HT1080 (cell line): ENCODE measurements at places on chromosomes 12 and 14. TPM values are rescaled to one million over a fixed set of nuclear protein-coding genes. Genes with fewer than 3 reads are reported as not detected.
A peak's percentile ranks its signal among the peaks of the same experiment; 100 is the strongest.

DNA sequence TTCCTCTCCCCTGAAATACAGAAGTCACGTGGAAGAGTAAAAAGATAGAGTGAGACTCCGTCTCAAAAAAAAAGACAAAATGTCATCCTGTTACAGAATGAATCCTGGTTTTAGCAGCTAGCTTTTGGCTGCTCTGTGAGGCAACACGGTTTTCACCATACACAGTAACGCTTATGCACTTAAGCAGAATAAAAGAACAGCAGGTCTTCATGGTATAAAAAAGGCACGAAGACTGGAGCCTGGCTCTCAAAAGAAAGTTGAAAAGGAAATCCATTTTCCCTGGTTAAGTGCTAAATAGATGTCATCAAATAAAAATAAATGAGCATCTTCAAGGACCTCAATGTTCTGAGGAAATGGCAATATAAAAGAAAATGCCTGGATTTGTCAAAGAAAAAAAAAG lies 444.1 kb downstream of the IPO8 start:
- no peak for DNase-seq

GRCh38 chr12:45425426-45425825 lies 209.5 kb downstream of the ANO6 start:
- DNase-seq, result peak; percentile 66

- DNase-seq, result no peak
These were observed 24.9 kb downstream of the VPS37B start for GRCh38 chr12:122870867-122871664.

GRCh38 chr14:43410631-43411030 lies 1096.5 kb downstream of the FSCB start:
- DNase-seq, result no peak

GRCh38 chr14:94575730-94576585 lies 5.3 kb upstream of the SERPINA5 start:
- peak; percentile 58 for DNase-seq

GRCh38 chr14:50380455-50380854 lies 16.2 kb downstream of the CDKL1 start:
- no peak for DNase-seq

DNA sequence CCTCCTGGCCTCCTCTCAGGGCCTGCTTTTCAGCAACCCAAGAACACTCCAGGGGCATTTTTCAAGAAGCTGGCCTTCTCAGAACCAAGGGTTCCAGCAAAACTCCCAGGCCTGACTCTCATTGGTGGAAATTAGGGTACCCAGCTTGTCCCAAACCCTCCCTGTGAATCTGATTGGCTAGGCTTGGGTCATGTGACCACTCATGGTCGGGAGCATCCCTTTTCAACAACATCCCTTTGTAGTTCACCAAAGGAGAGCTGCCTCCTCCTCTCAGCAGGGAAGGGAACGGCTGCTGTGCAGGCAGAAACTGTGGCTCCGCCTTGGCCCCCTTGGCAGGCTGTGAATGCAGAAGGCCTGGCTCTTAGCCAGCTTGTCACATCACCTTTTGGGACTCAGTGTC lies 94.5 kb downstream of the AACS start:
- DNase-seq, result no peak

DNA sequence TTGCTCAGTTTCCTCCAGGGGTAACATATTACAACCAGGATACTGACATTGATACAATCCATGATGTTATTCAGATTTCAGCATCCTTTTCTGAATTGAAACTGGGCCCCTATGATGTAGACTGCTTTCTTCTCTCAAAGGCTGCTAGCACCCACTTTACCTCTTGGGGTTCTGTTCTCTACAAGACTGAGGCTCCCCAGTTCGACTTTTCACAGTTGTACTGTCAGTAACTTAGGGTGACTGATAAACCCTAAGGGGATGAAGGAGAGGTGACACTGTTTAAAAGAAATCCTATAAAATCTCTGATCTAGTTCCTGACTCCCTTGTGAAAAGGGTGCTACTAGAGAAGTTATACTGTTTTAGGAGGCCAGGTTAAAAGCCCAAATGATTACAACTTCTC lies 818 bp downstream of the VPS33A start:
- no peak for DNase-seq

- no peak for DNase-seq
These were observed 39.6 kb downstream of the PPP4R4 start for GRCh38 chr14:94213741-94214140.

DNA sequence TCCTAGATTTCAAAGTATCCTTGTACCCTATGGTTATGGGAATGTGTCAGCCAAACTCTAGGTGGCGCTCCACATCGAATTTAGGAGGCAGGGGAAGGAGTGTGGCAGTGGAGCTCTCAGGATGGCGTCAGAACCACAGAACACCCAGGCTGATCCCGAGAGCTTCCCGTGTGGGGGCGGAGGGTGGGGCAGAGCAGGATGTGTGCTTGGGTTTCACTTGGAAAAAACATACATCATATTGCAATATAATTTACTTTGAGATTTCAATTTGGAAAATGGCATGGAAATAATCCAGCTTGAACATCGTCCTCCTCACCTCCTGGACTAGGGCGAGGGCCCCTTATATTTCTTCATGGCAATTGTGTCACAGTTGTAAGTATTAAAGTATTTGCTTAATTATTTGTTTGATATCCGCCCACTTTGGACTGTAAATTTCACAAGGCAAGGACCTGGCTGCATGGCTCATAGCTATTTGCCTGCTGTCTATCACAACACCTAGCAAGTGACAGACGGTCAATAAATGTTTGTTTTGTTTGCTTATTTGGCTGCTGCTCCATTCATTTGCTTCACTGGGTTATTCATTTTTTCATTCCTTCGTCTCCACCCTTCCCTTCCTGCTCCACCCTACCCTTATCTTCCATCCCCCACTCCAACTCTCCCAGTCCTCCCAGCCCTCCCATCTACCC lies 221.5 kb upstream of the HMGA2 start:
- DNase-seq, result peak; percentile 94

- no peak for DNase-seq
These were observed 65.8 kb downstream of the FOS start for GRCh38 chr14:75344411-75344810.

DNA sequence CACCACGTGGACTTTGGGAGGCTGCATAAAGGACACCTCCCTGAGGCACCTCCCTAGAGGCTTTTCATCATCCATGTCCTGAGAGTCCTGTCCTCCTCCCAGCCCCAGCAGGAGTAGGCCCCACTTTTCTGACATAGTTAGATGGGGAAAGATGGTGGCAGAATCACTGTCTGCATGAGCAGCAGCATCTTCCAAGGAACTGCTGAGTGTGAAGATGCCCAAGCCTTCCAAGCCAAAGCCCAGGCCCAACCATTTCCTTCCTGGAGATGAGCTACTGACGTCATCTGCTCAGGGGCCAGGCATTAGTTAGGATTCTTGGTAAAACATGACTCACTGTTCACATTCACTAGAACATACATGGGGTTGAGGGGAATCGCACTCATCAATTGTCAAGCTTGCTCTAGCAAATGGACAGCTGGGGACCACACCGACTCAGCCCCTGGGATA lies 37.3 kb downstream of the VDR start:
- peak; percentile 89 for DNase-seq

DNA sequence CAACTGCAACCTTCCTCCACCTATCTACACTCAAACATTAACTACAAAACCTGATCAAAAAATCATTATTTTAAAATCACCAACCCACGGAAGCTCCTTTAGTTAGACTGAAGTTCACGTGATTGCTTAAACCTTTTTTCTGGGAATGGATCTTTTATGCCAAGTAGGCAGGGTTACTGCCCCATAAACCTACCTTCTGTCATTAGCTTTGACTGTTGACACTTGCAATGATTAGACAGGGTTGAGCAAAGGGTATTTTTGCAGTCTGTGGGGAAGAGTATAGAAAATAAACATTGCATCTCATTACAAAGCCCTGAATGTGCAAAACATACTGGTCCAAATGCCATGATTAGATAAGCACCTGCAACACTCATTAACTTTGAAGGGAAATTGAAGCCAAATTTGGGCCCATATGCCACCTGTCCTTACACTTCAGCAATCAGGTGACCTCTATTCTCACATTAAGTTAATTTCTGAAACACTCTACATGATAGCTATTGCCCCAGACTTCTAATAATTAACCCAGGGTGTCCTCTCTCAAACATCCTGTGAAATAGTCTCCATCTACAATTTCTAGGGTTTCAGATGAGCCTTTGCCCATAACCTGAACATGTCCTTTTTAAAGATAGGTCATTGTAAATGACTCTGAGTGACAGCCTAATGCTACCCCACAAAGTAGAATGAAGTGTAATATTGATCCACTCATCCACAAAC lies 156.0 kb upstream of the PLEKHG7 start:
- DNase-seq, result no peak

- no peak for DNase-seq
These were observed 3.5 kb upstream of the KSR2 start for GRCh38 chr12:117972301-117972700.

GRCh38 chr12:118377021-118377883 lies 897 bp downstream of the SUDS3 start:
- no peak for DNase-seq

DNA sequence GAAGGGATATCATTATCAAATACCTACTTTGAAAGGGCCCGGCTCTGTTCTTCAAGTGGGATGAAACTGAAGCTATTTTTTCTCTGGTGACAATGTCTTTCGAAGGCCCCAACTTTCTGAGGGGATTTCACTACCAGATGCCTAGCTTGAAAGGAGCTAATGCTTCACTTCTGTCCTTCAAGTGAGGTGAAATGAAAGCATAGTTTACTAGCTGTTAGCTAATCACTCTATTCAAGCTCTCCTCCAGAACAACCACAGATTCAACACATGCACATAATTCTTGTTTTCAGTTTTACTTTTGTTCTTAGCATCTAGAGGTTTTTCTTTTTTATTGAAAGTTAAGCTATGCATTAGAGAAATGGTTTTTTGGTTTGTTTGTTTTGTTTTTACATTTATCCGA lies 571.4 kb downstream of the NOVA1 start:
- no peak for DNase-seq

- peak; percentile 13 for DNase-seq
These were observed 77.7 kb downstream of the NTS start for GRCh38 chr12:85951823-85952222.

EML5 gene
- total RNA-seq, result 1.5 and 2.0 TPM in 2 replicates

ACYP1 gene
- total RNA-seq, result 25.9 and 26.4 TPM in 2 replicates

SLC6A12 gene
- not detected in 2 replicates for total RNA-seq

RAB2B gene
- total RNA-seq, result 11.8 and 16.6 TPM in 2 replicates

DYNC1H1 gene
- total RNA-seq, result 406 and 409 TPM in 2 replicates

HSPB8 gene
- total RNA-seq, result 8.7 TPM in 2 replicates

CLEC4A gene
- not detected in 2 replicates for total RNA-seq

TOMM20L gene
- total RNA-seq, result not detected in 2 replicates

CPNE6 gene
- not detected in 2 replicates for total RNA-seq
